ENCODE measurements at places on chromosomes 12 and 14. TPM values are rescaled to one million over a fixed set of nuclear protein-coding genes. Genes with fewer than 3 reads are reported as not detected.

DNA sequence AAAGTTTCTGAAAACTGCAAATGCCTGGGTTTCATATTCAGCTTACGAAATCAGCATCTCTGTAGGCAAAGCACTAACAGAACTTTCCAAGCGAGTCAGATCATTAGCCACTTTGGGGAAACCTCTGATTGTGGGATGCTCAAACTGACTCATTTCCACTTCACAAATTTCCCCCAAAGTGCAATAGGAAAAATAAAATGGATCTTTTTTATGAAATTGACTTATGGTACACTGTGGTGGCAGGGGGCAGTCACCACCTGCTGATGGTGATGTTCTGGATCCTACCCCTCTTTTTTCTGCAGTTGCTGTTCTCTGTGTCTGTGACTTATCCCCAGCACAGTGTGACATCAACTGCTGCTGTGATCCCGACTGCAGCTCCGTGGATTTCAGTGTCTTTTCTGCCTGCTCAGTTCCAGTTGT, 5.6 kb downstream of the TCTN1 start:
- no peak for DNase-seq

- no peak for DNase-seq
Measured at GRCh38 chr14:67269298-67270060, 28.2 kb downstream of the PALS1 start.

- no peak for DNase-seq
Measured at GRCh38 chr12:56192582-56192981, 3.3 kb upstream of the SMARCC2 start.

- DNase-seq = no peak
Measured at GRCh38 chr14:71725922-71726579, 206.2 kb upstream of the RGS6 start.

GRCh38 chr14:101065696-101066694, 162.5 kb upstream of the RTL1 start:
- DNase-seq = peak; percentile 53

DNA sequence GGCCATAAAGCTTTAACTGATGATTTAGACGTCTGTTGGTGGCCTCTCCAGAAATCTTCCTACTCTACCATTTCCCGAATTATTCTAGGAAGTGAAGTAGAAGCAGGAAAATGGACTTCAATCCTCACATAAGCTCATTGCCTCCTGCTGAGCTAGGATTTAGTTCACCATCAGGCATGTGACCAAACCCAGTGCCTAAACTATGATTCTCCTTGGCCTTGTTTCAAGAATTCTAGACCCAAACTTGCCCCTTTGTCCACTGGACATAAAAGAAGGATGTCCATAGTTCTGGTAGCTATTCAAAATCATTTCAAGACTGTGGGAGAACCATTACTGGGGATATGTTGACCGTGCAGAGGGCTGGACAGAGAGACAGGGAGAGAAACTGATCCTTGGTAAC, 105.8 kb downstream of the C12orf50 start:
- DNase-seq = no peak

DNA sequence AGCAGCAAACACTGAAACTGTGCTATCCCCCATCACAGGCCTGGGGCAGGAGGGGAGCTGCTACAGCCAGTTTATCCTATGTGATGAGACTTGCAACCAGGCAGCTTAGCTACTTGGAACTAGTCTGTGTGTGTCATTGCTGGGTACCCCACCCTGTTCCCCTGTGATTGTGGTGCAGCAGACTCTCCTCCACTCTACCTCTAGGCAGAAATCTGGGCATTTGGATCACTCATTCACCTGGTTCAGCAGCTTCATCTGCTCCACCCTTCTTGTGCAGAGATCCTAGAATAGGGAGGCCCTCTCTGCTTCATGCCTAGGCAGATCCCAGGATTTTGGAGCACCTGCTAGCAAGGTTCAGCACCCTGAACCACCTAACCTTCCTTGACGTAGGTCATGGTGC, 8.8 kb downstream of the TAS2R13 start:
- DNase-seq = no peak

- no peak for DNase-seq
Measured at GRCh38 chr12:32305163-32305562, 94.2 kb upstream of the FGD4 start.

- no peak for DNase-seq
Measured at GRCh38 chr12:88628856-88629509, 48.7 kb upstream of the KITLG start.

DNA sequence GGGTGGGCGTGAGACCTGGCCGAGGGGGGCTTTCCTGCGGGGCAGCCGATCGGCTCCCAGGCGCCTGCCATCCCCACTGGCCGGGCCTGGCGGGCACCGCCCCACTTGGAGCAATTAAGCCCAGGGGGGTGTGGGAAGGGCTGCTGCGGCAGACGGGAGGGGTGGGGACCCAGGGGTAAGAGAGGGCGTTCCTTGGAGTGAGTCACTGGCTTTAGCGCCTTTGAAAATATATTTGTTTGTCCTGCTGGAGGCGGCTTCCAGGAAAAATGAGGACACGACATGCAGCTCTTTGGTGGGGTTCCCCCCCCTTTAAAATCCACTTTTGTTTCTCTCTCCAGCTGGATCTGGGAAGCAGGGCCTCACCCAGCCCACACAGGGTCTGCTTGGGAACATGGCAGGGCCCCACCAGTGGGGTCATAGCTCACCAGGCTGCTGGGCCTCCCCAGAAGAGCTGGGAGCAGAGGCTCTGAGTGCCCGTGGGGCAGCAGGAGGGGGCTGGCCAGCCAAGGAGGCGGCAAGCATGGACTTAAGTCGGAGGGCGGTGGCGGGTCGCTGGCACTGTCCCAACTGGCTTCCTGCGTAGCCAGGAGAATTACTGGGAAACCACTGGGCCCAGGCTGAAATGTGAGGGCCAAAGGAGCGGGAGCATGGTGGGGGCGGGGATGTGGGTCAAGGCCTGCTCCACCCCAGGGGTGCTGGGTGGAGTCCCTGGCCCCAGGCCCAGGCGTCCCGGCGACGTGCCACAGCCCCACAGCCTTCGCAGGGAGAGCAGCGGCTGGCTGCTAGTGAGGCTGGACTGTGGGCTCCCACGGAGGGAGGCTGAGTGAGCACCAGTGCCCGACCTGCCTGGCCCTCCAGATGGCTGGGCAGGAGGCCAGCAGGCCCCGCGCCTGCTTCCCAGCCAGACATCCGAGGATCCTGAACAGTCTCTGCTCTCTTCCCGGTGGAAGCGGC, 128.0 kb downstream of the RFLNA start:
- peak; percentile 97 for DNase-seq

DNA sequence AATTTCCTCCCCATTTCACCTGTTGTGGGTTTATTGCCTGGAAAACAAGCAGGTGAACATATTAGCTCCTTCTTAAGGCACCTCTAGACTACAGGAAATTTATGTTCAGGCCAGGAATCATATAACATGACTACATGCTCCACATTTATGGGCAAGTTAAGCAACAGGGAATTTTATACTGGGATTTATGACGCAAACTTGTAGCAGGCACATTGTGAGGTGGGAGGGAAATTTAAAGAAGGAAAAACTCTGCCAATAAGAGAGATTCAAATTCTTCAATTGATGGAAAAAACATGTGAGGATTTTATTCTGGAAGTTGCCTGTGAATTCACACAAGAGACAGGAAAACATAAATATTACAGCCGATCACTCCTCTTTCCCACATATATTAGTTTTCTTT, 93.9 kb downstream of the TBC1D30 start:
- DNase-seq = no peak

GRCh38 chr14:24875203-24875838, 174.6 kb downstream of the STXBP6 start:
- DNase-seq = no peak

DNA sequence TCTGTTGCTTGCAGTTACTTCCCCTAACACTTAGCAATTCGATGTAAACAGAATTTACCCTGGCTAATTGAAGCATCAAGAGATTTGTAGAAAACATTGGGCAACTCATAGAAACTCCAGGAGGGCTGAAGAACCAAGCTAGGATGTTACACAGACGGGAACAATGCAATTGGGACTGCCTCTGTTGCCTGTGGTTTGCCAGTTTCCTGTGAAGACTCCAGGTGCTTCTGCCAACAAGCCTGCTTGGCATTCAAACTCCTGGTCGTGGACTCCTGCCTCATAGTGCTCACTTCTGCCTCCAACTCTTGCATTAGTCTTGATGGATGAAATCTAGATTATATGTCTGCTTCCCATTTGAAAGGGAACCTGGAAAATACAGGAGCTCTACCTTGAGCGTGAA, 246.0 kb downstream of the BMP4 start:
- DNase-seq = no peak

DNA sequence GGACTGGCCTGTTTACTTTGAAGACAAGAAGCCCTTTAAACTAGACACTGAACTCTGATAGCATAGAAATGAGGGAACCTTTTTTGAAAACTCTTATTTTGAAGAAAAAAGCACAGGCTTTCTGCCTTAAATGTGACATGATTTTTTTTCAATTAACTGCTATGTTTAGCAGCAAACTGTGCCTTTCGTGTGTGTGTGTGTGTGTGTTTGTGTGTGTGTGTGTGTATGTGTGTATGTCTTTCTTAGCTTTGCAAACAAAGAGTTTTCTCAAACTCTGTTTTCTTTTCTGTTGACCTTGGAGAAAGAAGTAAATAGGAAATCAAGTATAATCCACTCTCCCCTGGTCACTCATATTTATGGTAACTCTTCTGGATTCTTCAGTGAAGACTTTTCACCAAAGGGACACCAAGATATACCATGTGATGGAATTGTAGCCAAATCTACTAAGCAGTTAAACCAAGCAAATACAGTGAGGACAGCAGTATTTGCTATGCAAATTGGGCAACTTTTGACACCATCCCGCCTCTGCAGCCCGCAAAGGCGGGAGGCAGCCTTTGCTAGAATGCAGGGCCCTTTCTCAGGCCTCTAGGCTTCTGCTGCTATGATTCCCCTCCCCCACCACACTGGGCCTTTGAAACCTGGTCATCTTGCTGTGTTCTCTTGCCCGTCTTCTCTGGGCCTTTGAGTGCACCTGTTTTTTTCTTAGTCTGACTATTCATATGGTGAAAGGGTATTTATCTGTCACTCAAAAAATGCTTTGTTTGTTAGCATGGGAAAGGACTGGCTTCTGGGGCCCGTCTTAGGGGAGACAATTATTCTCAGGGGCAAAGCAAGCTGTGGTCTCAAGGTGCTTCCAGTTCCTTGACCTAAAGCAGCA, 107.9 kb downstream of the MYRFL start:
- DNase-seq = no peak

- DNase-seq = no peak
Measured at GRCh38 chr14:69625299-69626131, 14.1 kb downstream of the SUSD6 start.

- peak; percentile 82 for DNase-seq
Measured at GRCh38 chr14:68563251-68564131, 229.4 kb downstream of the ZFP36L1 start.

DNA sequence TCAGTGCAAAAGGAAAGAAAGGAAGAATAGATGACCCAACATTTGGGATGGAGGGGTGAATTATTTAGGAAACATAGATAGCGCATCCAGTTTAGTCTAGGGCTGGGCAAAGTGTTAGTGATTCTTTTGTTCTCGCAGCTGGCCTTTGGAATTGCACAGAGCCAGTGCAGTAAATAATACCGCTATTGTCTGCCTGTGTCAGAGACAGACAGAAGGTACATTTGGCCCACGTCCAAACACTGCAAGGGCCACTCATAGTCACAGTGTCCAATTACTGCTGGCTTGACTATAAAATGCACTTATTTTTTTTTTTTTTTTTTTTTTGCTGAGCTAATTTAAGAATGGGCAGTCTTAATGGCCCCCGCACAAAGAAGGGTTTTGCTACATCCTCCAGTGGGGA, 638.6 kb downstream of the BCL11B start:
- no peak for DNase-seq

DNA sequence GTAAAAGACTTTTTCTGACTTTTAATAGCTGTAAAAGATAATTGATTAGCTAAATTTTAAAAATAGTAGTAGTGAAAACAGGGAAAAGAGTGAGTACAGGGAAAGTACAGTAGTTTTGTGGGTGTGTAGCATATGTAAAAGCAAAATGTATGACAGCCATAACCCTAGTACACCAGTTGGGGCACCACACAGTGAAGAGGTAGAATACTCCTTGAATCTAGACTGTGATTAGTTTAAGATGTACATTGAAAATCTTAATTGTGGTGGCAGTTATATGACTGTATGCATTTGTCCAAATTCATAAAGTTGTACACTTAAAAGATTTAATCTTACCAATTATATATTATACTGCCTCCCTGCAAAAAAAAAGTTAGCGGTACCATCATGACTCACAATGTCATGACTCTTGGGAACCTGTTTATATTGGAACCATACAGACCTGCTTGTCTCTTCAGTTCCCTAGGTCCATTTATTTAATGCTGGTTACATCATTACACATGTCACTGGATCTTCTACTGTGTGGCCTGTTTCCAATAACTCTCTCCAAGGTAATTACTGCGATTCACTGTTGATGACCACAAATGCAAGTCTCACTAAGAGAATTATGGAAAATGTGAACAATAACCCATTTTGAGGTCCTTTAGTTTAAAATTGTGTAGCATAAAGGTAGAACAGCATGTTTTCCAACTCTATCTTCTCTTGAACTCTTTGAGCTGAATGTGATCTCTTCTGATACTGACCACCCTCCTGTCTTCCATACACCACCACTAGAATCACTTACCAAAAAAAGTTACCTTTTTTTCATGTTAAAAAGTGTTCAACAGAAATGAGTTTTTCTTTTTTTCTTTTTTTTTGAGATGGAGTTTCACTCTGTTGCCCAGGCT, 264.2 kb upstream of the AMIGO2 start:
- DNase-seq = no peak

GRCh38 chr12:108381787-108382436, 42.8 kb upstream of the CMKLR1 start:
- DNase-seq = no peak

DNA sequence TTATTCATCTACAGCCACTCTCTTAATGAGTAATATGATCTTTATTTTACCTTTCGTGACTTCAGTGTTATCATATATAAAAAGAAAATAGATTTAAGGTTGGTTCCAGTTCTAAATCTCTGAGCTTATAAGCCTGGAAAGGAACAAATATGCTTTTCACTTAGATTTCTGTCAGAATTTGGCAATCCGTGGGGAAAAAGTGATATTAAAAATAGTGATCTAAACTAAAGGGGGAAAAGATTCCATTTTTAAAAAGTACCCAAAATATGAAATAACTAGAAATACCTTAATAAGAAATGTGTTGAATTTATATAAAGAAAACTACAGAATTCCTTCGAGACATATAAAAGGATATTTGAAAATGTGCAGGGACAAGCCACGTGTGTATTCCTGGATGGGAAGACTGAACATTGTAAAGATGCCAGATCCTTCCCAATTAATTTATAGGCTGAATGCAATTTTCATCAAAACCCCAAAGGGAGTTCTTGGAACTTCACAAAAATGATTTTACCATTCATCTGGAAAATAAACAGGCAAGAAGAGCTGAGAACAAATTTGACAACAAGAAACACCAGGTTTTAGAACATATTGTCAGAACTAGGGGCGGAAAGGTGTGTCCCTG, 142.5 kb downstream of the EFCAB11 start:
- no peak for DNase-seq

- DNase-seq = peak; percentile 73
Measured at GRCh38 chr14:101474563-101475455, 86.5 kb upstream of the DIO3 start.

The CISTR gene
- not detected for total RNA-seq

The GARIN6 gene
- total RNA-seq = not detected

The DTX1 gene
- total RNA-seq = 69.9 TPM

The CNIH1 gene
- 101 TPM for total RNA-seq

The MMP17 gene
- total RNA-seq = 4.7 TPM

The APOF gene
- total RNA-seq = not detected

The GDF3 gene
- total RNA-seq = 0.26 TPM

The WNT1 gene
- not detected for total RNA-seq

The TBC1D30 gene
- total RNA-seq = 5.9 TPM

The NAV3 gene
- total RNA-seq = 16.6 TPM
